Activated CD8-positive, alpha-beta memory T cell treated with anti-CD3 and anti-CD28 coated beads, Interleukin-2, amount 50 U/mL, for 4 hours (primary cell): ENCODE measurements at places on chromosomes 6 and 20.

GRCh38 chr6:159217595-159218275, 48.5 kb downstream of the FNDC1 start:
- no peak for DNase-seq

GRCh38 chr20:24698706-24699206, 229.3 kb downstream of the SYNDIG1 start:
- DNase-seq: no peak

GRCh38 chr6:47231151-47231550, 78.6 kb downstream of the TNFRSF21 start:
- no peak for DNase-seq

DNA sequence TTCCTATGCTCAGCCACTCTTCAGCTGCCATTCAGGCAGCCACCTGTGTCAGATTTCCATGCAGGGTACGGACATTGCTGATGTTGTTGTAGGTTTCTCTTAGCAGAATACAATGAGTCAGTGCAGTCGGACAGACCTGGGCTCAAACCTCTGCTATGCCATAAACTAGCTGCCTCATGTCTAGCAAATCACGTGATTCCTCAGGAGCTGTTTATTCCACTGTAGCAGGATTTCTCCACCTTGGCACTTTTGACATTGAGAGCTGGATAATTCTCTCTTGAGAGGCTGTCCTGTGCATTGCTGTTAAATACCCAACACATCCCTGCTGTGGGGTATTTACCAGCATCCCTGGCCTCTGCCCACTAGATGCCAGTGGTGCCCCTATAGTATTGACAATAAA, 413.8 kb upstream of the CDH4 start:
- no peak for DNase-seq

GRCh38 chr6:157954150-157955117, 27.2 kb upstream of the SYNJ2 start:
- no peak for DNase-seq

GRCh38 chr6:130296854-130297253, 69.0 kb upstream of the TMEM200A start:
- no peak for DNase-seq

DNA sequence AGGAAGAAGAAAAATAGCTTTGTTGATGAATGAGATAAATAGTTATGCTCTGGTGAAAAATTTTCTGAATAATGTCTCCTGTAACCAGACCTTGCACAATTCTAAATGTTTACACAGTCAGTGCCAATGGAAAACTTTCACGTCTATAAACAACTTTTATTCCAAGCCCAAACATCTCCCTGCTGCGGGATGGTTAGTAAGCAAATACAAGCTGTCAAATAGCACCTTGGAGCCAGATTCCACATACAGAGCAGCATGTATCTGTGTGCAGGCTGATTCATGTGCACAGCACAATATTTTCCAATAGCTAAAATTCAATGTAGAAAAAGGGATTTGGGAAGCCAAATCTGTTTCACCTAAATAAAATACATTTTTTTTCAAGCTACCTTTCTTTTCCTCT, 813.3 kb downstream of the HACE1 start:
- no peak for DNase-seq

DNA sequence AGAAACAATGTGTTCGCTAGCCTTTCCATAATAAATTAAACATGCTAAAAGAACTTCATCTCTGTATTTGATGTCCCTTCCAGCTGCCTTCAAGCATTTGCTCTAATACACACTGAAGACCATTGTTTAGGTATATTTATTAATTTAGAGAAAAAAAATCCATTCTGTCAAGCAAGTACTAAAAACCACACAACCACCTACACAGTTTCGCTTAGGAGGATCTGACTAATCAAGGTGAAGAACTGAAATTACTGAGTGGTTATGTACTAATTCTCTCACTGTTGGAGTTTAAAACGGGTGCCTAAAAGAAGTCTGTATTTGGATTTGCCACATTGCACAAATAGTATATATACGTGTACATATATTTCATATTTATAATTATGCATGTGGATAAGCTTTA, 58.9 kb downstream of the GMDS start:
- DNase-seq: no peak

DNA sequence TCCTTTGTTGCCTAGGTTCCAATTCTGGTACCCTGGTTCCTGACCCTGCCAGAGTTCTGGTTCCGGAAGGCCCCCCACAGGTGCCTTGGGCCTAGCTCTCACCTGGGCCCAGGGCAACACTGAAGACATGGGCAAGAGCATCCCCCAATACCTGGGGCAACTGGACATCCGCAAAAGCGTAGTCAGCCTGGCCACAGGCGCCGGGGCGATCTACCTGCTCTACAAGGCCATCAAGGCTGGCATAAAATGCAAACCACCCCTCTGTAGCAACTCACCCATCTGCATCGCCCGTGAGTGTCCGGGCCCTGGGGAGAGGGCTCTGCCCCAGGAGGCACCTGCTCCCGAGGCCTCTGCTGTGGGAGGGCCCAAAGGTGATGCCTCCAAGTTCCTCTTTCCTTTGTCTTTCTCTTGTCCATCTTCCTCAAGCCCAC, at the start of gene ARMC12:
ARMC12 (plus strand) TSS at position 51 of the 431 bp plus-strand sequence; CDS start at position 128, 77 bp downstream.
- no peak for DNase-seq

GRCh38 chr20:6683021-6683977, 84.2 kb upstream of the BMP2 start:
- no peak for DNase-seq

DNA sequence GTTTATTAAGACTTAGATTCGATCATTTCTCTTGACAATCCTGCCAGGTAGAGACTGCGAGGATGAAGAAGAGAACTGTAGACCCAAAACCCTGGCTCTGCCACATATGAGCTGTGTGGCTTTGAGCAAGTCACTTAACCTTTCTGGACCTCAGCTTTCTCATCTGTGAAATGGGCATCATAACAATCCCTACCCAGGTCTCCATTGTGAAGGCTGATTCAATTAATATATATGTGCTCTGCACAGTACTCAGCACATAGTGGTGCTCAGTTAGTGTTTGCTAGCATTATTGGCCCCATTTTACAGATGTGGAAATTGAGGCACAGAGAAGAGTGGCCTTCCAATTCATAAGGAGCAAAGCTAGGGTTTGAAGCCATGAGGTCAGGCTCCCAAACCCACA, 7.9 kb downstream of the XKR7 start:
- DNase-seq: no peak

- no peak for DNase-seq
Measured at GRCh38 chr6:1832844-1833787, 223.4 kb downstream of the FOXC1 start.

DNA sequence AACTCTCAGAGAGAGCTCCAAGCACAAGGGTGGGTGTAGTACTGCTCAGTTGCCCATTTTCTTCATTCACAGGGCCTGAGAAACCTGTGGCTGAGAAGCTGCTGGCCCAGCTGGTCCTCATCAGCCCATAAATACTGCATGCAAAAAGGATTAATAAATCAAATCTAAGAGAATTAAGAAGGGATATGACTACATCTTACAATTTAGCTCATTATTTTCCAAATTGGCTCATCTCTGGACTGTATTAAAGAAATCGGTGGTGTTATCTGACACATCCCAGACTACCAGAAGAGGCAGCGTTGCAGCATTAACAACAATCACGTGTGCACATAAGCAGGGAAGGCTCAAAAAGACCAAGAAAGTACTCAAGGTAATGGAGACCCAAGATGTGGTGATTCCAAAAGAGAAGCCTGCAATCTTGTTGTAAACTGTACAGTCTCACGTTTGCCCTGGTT, 90.7 kb downstream of the CD24 start:
- no peak for DNase-seq

DNA sequence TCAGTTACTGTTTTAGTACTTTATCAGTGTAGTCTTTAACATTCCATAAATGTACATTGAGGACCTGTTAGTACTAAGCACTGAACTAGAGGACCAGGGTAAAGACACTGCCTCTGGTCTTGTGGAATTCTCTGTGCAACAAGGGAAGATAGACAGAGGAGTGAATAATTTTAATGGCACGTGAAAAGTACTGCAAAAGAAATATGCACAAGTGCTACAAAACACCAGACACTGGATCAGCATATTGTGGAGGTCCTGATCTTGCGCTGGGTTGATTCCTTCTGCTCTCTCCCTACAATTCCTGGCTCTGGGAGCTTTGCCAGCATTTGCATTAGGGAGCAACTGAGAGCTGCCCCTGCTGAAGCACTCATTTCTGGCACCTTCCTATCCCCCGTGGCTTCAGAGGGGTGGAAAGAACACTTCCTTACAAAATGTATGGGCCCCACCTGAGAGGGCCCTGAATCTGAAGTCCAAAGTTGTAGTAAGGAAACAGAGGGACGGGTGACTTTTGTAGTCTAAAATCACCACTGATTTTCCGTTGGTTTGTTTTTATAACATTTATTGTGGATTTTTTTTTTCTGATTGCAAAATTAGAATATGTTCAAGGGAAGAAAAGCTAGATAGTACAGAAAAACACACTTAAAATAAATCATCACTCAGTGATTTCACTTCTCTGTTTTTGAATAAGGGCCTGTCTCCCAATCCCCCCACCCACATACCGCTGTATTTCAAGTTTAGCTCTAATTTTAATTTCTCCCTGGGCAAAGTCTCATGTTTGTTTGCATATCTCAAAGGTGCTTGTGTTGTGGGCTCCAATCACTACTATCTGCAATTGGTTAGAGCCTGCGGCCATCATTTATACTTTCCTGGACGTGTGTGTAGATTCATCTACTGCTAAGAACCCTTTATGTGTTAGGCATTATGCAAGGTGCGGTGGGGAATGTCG, 4.9 kb downstream of the PKIG start:
- no peak for DNase-seq

DNA sequence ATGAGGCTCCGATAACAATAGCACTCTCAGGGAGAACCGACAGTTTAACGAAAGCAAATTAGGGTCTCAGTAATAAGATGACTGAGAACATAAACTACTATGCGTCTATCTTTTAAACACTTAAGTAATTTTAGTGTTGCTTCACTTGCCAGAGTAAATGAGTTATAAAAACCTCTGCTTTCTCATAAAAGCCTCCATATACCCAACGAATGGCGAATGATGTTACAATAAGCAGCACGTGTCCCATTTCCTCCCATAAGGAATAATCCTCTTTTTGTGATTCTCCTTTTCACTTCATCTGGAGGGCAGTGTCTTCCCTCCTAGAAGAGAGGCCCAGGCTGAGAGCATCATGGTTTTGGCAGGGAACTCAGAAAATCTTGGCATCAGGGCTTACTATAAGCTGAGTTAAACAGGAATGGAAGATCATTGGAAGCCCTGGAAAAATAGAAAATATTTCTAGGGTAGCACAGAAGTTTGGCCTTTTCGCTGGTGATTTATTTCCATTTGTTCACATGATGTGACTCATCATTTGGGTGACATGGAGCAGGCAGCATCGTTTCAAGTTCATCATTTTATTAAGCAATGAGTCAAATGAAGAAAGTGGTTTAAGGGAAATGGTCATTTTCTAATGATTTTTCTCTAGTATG, 255.4 kb downstream of the ATXN1 start:
- no peak for DNase-seq

DNA sequence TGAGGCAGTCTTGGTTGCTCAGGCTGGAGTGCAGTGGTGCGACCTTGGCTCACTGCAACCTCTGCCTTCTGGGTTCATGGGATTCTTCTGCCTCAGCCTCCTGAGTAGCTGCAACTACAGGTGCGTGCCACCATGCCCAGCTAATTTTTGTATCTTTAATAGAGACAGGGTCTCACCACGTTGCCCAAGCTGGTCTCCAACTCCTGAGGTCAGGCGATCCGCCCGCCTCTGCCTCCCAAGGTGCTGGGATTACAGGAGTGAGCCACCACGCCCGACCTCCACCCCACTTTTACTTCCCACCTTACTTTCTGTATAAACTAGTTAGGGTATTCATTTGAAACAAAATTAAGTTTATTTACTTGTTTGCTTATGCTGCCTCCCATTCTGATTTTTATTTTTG, 86.5 kb downstream of the NCOA3 start:
- DNase-seq: no peak

DNA sequence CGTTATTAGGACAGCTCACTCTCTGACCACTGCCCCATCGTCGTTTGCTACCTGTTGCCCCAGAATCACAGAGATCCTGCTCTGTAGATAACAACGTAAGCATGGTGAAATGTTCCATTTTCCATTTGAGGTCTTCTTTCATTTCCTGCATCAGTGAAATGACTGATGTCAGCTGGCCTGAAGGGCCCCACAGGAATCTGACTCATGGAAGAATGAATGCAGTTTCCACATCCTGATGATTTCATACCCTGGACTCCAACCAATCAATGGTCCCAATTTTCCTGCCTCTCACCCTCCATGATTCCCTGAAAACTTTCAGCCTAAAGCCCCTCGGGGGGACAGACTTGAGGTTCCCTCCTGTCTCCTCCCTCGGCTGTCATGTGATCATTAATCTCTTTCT, 394.4 kb upstream of the CDH4 start:
- DNase-seq: no peak

GRCh38 chr20:48658505-48658904, 169.3 kb downstream of the PREX1 start:
- DNase-seq: no peak

- no peak for DNase-seq
Measured at GRCh38 chr6:47563162-47563561, 85.6 kb downstream of the CD2AP start.

GRCh38 chr6:144143878-144144277, 6.4 kb upstream of the STX11 start:
- no peak for DNase-seq
